CD8-positive, alpha-beta memory T cell (primary cell): ENCODE measurements at places on chromosomes 1 and 21.

DNA sequence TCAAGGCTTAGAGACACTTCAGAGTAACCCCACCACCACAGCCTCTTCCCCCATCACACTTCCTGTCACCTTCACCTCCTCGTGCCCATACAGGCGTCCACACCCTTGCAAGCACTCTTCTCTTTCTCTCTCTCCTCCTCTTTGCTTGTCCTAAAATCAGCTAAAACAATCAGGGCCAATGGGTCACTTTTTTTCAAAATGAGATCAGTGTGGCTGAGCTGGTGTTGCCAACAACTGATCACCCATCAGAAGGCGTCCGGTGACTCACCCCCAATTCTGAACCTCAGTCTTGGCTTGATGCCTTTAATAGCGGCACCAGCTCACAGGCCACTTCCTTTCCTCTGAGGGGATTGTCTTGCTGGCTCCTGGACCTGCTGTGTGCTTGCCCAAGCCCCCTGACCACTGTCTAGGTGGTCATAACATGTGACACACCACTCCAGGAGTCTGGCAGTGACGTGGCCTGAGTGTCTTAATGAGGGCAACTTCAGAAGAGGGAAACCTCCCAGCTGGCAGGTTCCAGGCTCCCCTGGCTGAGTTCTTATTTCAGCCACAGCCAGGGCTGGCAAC lies 1.6 kb downstream of the DRAXIN start:
- peak; percentile 22 for DNase-seq

DNA sequence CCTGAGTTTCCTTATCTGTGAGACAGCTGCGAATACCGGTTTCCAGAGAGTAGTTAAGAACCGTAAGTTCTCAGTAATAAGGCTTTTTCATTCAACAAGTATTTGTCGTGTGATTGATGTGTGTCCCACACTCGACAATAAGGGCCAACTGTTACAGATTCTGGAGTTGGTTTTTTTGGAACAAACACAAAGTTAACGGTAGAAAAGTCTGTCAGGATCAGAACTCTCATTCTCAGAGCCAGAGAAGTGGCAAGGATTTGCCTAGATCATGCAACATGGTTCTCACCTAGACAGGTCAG lies 837 bp downstream of the NUDC start:
- DNase-seq, result no peak

- no peak for DNase-seq
These were observed 24.2 kb upstream of the CD34 start for GRCh38 chr1:207935166-207935583.

DNA sequence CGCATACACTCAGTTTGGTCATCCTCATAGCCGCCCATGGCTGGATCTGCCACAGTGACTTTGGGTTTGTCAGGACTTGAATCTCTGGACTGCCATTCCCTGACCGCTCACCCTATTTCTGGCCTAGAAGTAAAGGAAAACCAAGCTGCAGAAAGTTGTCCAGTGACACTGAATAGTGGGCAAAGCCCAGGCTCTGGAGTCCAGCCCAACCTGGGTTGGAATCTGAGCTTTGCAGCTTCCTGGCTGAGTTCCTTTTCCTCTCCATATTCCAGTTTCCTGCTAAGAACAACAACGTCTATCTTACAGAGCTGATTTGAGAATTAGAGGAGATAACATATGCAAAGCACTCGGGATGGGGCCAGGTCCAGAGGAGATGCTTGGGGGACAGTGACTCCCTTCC lies 15.6 kb upstream of the EIF4G3 start:
- no peak for DNase-seq

GRCh38 chr1:209484429-209484828 lies 99.1 kb upstream of the CAMK1G start:
- no peak for DNase-seq

DNA sequence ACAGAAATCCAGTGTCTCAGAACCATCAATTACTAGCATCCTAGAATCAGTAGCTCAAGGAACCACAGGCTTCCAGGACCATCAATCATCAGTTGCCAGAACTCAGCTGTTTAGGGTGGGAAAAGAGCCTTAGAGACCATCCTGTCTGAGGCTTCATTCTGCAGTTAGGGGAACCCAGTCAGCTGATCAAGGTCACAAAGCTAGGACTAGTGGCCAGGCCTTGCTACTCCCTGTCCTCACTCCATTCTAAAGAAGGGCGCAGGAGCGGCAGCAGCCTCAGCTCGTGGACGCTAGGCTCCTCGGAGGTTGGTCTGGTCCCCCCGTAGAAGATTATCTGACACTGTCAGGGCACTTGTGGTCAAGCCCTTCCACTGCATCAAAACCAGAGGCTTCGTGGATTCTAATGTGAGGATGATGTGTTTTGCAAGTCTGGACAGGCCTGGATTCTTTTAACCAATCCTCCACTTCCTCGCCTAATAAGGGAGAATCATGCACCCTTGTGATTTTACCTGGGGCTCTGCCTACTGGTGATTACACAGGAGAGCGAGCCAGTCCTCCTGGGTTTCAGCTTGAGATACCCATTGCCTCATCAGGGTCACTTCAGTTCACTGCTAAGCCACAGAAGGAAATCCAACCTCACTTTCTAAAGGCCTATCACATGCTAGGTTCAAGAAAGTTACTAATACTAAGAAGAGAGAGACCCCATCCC lies 41.7 kb upstream of the IFFO2 start:
- DNase-seq, result no peak

GRCh38 chr21:37916310-37917051 lies at the start of gene KCNJ6:
TSS of gene KCNJ6 (minus strand) at chr21:37916457. CDS start at chr21:37840682, 75,775 bp downstream.
- no peak for DNase-seq

- peak; percentile 89 for DNase-seq
These were observed 3.2 kb downstream of the ATP8B2 start for GRCh38 chr1:154328318-154329151.

DNA sequence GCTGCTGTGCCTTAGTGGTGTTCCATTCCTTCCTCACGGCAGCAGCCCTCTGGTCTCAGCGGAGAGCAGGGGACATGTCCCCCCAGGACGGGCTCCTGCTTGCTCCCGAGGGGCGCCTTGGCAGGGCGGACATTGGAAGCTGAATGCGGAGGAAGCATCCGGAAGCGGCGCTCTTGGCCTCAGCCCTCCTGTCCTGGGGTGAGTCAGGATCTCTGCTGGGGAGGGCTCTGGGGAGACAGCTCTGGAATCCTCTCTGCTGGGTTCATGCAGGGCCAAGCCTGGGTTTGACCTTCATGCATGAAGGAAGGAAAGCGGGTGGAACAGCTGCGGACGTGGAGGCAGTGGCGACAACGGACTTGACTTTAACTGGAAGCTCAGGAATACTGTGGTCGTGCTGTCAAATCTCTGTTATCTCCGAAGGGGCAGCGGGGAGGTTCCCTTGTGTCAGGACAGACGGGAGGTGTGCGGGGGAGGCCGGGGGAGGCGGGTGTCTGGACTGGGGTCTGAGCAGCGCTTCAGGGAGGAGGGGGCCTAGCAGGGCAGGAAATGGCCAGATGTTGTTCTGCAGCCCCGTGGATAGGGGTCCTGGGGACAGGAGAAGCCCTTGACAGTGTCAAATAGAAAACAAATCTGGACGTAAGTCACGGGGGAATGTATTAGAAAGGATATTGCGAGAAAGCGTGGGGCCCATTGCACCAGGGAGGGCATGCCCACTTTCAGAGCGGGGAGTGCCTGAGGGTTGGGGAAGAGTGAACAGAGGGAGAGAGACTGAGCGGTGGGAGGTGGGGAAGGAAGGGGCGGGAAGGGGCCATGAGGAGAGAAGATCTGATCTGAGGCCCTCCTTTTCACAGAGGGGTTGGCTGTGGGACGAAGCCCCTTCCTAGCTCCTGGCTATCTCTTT lies 26.6 kb downstream of the CRYAA start:
- no peak for DNase-seq

GRCh38 chr21:32347977-32348376 lies 44.8 kb downstream of the URB1 start:
- DNase-seq, result no peak

- DNase-seq, result peak; percentile 62
These were observed 1.1 kb downstream of the ADGRB2 start for GRCh38 chr1:31762726-31763670.

DNA sequence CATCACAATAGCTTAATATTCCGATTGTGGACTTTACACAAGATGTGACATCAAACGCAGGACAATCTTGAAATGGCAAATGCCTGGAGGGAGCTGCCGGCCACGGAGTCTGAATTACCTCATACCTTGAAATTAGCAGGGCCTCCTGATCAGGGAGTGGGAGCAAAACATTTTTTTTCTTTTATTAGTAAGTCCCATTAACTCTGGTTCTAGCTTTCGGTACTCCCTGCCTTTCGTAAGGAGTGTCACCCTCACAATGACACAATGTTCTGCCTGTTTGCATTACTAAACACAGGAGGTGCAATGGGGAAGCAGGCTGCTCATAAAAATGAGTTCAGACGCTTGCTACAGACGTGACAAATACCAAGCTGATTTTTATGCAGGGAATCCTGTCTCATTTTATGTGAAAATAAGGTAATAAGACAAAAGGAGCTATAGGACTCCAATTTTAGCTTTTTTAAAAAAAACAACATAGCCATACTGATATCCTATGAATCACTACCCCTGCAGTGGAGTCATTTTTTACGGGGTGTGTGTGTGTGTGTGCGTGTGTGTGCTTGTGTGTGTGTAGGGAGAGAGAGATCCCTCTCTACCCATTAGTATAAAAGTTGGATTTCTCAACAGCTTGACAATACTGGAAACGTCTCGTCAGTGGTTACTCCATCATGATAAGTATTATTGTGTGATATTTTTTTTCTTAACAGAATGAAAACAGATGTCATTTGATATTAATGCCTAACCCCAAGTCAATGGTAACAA lies 205.1 kb upstream of the RUNX1 start:
- DNase-seq, result no peak

GRCh38 chr21:34745557-34746255 lies 76.9 kb downstream of the CLIC6 start:
- peak; percentile 39 for DNase-seq

DNA sequence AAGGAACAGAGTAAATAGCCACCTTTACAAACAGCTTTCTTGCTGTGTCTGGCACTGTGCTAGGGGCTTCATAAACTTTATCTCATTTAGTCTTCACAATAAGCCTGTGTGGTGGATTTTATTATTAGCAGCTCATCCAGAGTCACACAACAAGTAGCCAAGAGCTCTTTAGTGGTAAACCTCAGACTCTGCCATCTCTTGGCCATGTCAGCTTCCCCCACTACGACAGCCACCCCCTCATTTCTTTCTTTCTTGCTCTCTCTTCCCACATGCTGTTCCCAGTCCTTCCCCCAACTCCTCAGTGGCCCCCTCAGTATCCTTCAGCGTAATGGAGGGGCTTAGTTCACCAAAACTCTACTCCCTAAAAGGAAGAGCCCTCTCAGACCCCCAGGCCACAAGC lies 1.2 kb upstream of the ZNF683 start:
- no peak for DNase-seq

DNA sequence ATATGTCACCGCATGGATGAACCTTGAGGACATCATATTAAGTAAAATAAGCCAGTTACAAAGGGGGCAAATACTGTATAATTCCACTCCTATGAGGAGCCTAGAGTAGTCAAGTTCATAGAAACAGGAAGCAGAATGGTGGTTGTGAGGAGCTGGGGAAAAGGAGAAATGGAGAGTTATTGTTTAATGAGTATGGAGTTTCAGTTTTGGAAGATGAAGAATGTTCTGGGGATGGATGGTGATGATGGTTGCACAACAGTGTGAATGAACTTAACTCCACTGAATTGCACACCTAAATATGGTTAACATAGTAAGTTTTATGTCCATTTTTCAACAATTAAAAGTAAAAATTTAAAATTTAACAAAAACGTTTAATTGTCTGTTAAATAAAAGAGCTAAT lies 220.9 kb upstream of the JUN start:
- DNase-seq, result no peak

DNA sequence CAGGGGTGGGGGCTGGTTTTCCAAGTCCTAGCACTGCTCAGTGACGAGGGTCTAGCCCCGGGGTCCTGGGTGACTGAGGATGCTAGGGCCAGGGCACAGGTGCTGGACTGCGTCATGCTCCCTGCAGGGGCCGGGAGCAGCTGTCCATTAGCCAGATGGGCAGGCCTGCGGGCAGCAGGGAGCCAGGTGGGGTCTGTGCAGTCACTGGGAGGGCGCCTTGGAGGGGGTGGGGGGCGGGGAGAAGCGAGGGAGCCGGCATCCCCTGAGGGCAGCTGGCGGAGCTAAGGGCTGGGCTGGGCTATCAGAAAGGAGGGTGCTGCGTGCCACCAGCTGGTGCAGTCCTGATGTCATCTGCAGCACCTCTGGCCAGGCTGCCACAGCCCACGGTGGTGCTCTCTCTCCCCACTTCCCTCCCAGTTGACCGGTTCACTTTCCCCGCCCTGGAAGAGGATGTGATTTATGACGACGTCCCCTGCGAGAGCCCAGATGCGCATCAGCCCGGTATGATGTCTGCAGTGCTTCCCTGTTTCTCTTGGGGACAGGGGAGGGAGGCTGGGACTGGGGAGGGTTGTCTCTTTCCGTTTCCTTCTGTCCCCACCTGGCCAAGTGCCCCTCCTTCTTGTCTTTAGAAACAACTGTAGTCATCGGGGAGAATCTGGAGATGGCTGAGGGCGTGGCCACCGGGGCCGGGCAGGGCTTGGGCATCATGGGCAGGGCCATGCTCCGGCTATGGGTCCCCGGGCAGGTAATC lies 63.8 kb downstream of the ARHGEF10L start:
- DNase-seq, result no peak

DNA sequence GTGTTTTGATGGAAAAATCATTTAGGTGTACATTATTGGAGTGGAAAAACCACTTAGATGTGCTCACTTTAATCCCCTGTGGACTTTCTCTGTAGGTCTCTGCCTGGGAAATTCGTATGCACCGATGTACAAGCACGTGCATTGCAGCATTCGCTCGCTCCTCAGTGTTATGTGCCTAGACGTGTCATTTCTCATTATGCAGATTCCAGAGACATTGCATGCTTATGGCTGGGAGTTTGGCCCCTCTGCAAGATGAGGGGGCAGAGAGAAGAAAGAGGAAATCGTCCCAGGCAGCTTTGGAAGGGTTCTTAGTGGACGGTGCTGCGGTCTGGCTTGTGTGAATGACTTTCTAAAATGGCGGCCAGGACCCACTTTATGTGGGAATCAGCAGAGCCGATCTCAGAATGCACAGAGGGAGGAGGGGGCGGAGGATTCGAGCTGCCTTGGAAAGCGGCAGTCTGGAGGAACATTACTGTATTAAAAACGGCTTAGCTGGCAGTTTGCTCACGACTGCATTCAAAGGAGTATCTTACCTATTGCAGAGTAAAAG lies 2.3 kb downstream of the SPEN start:
- DNase-seq, result no peak

DNA sequence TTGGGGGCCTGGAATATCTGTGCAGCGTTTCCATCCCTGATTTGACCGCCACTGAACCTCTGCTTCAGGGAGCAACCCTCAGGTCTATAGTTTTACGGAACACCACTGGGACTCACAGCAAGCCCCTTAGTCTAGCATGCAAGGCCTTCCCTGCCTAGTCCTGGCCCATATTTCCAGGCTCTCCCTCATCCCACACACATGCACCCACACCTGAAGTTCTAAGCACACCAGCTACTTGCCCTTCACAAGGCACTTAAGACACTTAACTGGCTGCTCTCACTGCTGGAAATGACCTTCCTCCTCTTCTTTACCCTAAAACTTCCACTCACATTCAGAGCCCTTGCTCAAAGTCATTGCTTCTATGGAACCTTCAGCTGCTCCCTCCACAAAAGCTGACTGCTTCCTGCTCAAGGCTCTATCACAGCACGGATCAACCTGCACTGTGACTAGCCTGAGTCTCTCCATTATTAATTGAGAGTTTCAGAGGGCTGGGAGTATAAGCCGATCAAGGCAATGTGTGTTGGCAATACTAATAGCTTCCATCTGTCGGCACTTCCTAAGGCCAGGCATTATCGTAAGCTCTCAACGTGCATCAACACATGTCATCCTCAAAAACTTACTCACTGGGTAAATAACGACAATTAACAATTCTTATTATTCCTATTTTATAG lies 84.3 kb downstream of the RRAGC start:
- no peak for DNase-seq
